T-cell (primary cell): ENCODE measurements at places on chromosomes 5 and 9. TPM values are rescaled to one million over a fixed set of nuclear protein-coding genes. Genes with fewer than 3 reads are reported as not detected.
A peak's percentile ranks its signal among the peaks of the same experiment; 100 is the strongest.

Gene EIF4E1B
- not detected for total RNA-seq

Gene SPINK7
- total RNA-seq: not detected

DNA sequence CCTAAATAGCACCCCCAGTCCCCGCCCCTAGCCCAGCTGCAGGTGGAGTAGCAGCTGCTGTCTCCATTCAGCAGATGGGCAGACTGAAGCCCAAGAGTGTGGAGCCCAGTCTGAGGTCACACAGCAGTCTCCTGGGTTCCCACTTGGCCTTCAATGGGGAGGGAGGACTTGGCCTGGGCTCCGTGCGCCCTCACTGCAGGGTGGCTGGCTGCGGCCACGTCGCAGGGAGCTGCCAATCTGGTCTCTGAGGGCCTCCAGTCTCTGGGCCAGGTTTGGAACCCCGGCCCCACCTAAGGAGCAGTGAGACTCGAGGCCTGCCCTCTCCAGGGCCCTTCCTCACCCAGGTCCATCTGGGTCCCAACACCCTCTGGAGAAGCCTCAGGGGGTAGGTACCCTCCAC, 7.4 kb downstream of the KIF12 start:
- no peak for DNase-seq

Gene MLANA
- total RNA-seq: not detected

Gene ANKRD34B
- total RNA-seq: not detected

DNA sequence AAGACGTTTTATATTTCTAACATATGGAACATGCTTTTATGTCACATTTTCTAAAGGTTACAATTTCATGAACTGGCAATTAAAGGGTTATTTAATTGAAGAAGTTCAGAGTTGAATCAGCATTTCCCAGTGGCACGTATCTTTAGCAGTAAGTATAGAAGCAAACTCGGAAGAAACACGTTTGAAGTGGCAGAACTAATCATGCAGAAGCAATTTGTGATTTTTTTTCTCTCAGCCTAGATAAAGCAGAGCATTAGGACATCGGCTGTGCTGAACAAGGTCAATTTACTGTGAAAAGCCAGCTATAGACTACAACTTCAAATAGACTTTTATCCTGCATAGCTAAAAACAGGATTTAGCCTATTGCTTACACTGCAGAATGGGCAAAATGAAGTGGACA, 104.7 kb downstream of the ISL1 start:
- no peak for DNase-seq

Gene UBAP1
- total RNA-seq: 35.5 TPM

GRCh38 chr5:122940890-122941289, 95.5 kb downstream of the SNX24 start:
- DNase-seq: no peak

DNA sequence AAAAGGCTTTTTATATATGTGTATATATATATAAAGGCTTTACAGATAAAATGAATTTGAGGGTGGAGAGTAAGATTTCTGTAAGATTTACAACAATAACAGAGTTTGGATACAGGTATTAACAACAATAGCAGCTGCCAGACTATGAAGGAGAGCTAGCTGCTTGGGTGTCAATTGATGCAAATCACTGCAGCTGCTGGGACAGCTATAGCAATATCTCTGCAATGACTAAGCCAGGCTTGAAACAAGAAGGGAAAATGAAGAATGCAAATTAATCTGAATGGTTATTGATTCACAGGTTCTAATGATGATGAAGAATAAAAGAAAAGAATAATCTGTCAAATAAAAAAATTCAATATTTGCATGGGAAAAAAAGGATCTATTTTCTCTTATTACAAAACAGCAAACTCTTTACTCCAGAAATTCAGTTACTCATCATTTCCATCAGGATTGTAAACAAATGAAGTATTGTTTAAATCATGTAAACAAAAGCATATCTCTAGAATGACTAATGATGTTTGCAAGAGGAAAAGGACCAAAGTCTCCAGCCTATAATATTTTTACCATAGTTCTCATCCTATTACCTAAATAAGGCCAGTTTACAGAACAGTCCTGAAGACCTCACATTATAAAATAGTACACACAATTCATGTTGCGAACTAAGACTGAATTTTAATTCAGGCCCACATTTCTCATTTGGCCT, 219.0 kb downstream of the HTR1A start:
- DNase-seq: no peak

- DNase-seq: no peak
These were observed 129.7 kb downstream of the RAPGEF6 start for GRCh38 chr5:131505237-131505908.

Gene FOXD4L5
- total RNA-seq: 0.51 TPM

Gene GRIA1
- total RNA-seq: not detected

Gene DAPK1
- 2.8 TPM for total RNA-seq

Gene LRRC19
- not detected for total RNA-seq

- peak; percentile 64 for DNase-seq
These were observed 126.7 kb downstream of the PPP2R2B start for GRCh38 chr5:146751781-146752401.

Gene THBS4
- 1.1 TPM for total RNA-seq

Gene GABRP
- not detected for total RNA-seq

GRCh38 chr5:79474367-79475151, 39.4 kb downstream of the HOMER1 start:
- DNase-seq: no peak

GRCh38 chr5:61737301-61737963, 405.4 kb downstream of the ZSWIM6 start:
- no peak for DNase-seq

DNA sequence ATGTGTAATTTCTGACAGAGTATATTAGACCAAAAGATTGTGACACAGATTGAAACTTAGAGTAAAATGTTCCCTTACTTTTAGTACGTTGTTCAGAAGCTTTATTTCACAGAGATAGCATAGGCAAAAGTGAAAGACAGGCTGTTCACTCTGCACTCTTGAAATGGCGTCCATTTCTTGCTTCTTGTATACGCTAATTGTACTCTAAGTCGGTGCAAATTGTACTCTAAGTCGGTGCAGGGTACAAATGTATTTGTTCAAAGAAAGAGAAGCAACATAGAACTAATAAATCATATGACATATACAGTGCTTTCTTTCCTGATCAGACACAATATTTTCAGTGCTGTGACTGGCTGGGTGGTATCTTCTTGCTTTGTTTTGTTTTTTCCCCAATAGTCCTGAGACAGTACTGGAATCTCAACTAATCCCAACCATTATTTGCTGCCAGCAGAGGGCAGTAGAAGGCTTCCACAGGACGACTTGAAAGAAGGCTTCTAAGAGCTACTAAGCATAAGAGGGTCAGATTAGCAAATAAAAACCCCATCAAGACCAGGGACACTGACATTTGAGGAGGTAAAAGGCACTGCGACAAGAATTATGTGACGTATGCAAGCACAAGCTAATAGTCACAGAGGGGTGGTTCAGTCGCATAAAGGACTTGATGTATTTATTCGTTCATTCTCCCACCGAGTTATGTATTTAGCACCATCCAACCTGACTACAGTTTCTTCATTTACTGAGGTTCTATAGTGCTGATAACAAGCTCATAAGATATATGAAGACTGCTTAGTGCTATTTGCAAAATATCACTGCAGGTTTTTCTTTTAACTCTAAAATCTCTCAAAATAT, 831.8 kb downstream of the TAF11L14 start:
- no peak for DNase-seq

- DNase-seq: no peak
These were observed 22.2 kb upstream of the ERAP2 start for GRCh38 chr5:96854067-96854466.

DNA sequence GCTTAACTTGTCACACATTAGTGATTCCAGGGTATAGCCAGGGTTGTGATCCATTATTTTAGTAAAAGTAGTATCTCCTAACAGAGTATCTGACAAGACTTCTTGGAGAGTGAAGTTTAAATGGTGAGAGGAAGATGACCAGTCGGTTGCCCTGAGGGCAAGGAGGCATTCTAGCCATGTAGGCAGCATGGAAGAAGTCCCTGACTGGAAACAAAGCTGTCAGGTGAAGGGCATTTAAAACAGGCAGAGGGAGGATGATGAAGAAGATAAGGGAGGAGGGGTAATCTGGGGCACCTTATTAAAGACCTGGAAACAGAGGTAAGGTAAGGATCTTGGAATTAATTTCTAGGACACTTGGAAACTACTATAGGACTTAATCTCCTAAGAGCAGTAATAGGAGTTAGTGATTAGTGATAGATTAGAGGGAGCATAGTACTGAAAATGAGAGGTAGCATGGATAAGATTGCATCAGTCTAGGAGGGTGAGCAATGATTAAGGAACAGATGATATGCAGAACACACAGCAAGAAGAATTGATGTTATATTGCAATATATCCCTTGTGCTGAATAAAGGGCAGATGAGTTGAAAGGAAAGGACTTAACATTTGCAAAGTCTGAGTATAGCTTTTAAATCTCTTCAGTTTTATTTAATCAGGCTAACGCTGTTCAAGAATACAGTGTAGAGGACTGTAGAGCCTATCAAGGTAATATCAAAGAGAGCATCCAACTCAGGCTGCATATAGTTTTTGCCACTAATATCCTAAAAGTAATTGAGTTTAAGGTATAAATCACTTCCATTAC, 9.6 kb downstream of the KIF2A start:
- DNase-seq: no peak

Gene PARP8
- 131 TPM for total RNA-seq

Gene TTF1
- 12.5 TPM for total RNA-seq

Gene PTPN3
- 0.05 TPM for total RNA-seq

DNA sequence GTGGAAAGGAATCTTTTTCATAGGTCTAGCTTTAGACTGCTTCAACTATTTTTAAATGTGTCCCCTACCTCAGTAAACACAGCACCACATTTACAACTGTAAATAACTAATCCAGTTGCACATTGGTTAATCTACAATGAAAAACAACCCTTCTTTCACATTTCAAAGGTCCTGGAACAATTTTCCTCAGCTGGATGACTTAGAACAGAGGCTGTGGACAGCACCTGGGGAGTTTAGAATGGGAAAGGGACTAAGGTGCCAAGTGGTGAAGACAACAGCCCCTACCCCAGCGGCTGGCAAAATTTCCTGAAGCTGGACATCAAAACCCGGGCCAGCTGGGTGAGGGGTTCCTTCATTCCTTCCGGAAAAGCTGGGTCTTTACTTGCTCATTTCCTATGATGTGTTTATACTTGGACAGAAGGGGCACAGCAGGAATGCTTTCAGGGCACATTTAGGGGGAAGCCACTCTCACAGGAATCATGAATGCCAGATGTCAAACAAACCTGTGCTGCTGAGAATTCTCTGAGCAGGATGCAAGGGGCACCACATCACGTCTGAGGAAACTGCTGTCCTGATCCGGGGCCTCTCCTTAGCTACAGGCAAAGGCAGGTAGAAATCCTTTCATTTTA, 158.3 kb downstream of the NR2F1-AS1 start:
- no peak for DNase-seq

Gene KCNV2
- not detected for total RNA-seq

DNA sequence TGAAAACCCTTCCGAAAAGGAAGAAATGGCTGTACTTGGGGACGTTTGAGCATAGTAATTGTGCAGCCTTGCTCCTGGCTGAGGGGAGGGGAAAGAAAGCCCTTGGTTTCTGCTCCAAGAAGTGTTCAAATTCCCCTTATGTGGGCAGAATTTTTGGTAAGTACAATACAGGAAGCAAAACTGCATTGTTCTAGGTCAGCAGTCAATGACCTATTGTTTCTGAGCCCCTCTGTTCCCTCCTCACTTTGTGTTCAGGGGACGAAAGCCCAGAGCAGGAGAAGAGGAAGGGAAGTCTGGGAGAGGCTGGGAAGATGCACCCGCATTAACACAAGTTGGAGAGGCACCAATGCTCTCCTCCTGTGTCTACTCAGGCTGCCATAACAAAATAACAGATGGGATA, 11.9 kb downstream of the BASP1 start:
- DNase-seq: no peak

- no peak for DNase-seq
These were observed 199.8 kb downstream of the LRRC70 start for GRCh38 chr5:62778316-62779009.

Gene ASPN
- total RNA-seq: not detected

- no peak for DNase-seq
These were observed 59.7 kb downstream of the ELL2 start for GRCh38 chr5:95901676-95902627.

DNA sequence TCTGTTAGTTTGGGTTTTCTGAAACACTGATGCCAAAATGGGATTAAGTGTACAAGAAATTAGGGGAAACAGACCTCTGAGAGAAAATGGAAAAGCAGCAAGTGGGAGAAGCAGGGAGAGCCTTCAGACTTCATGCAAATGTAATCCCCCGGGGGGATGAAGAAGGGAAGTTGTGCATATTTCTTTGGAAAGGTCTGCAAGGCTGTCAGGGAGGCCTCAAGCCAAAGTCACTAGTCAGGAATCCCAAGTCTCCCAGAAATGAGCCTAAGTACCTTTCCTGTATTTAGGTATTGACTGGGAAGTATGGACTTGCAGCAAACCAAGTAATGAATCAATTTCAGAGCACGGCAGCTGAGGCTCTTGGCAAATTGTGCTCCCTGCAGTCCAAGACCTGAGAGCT, 2.2 kb downstream of the FTMT start:
- no peak for DNase-seq

- no peak for DNase-seq
These were observed 126.7 kb downstream of the MACROH2A1 start for GRCh38 chr5:135272311-135272805.

GRCh38 chr9:116842658-116843057, 155.6 kb downstream of the TRIM32 start:
- DNase-seq: no peak

Gene CDC20B
- not detected for total RNA-seq

DNA sequence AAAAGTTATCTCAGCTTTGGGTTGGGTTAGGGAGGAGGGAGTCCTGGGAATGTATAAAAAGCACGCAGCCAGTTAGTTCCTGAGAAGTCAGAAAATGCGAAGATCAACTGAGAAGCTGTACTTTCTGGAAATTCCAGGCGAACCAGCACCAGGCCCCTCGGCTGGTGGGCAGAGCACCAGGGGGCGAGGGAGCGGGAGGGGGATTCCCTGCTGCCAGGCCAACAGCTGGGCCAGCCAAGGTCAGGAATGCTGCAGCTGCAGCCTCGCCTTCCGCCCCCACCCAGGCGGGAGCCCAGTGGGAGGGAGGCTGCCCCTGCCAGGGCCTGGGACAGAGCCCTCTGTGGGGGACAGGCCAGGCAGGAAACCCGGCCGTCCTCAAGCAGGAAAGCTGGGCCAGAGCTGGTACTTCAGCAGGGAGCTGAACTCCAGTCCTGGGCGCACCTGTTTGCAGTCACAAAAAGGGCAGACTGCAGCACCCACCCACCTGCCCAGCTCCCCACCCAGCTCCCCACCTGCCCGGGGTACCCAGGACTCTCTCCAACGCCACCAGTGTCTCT, 35.5 kb downstream of the VAV2 start:
- DNase-seq: no peak

GRCh38 chr9:78515108-78515507, 218.2 kb downstream of the PSAT1 start:
- DNase-seq: no peak

DNA sequence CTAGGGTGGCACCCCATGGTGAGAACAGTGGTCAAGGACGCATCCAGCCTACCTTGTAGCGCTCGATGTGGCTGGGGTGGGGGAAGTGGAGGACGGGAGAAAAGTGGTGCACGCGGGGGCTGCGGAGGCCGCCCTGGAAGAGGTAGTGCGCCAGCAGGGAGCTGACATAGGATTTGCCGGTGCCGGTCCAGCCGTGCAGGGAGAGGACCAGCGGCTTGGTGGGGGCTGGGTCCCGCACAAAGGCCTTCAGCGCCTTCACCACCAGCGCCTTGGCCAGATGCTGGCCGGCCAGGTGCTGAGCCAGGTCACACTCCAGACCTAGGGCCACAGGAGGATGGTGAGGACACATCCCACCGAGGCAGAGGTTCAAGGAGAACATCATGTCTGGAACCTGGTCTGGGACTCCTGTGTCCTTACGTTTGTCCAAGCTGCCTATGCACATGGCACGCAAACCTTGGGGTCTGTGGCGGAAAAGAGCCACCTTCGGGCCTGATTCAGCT, 797 bp downstream of the TOR2A start:
- no peak for DNase-seq
